ENCODE measurements at places on chromosomes 4 and X.
A peak's percentile ranks its signal among the peaks of the same experiment; 100 is the strongest.

DNA sequence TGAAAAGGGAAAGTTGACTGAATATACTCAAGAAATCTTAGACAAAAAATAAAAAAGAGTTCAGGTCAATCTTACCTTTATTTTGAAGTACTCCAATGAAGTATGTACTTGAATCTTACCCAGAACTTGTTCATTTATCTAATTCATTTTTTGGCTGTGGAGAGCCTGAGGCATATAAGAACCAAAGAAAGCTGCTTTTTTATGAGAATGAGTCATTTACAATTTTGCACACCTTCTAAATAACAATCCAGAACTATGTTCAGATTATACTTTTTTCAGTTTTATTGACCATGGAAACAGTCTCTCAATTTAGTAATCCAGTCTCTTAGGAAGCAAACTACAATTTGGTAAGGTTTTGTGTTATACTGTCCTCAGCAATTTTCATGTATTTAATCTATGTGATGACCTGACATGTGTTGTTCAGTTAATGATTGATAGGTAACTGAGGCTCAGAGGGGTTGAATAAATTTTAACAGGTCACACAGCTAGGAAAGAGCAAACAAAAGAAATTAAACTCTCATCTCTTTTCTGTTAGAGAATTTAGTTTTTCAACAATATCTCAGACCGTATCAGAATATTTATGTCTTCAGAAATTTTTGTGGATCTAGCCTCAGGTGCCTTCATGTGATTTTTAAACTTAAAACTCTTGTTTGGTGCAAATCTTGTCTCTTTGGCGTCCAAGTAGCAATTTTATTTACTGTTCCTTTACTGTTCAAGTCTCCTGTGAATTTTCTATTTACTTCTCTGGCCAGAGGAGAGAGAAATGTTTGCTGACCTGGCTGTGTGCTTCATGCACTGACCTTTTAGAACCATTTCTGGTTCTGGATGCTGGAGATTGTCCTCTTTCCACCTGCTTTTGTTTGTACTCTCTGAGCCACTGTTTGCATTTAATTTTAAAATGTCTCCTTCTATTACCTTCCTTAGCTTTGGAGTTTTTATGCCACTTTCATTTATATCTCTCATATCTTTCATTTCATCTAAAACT, 1453.4 kb downstream of the STIM2 start:
- no peak for DNase-seq

DNA sequence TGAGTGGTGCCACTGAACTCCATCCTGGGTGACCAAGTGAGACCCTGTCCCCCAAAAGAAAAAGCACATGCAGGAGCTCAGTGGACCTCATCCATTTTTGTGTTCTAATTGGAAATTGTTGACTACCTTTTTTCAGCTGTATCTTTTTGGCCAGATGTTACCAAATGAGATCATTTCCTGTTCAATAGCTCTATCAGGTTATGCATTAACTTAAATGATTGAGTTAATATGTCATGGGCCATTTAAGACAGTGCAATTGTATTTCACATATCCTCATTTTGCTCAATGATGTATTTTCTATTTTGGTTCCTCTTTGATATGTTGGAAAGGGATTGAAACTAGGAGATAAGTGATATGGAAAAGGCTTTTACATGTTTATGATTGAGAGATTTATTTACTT, 26.2 kb upstream of the RHOH start:
- DNase-seq = no peak

- DNase-seq = no peak
Observed at GRCh38 chr4:140691369-140691768, 64.8 kb downstream of the TBC1D9 start.

- DNase-seq = peak; percentile 8
Observed at GRCh38 chr4:88006956-88007303, 505 bp upstream of the PKD2 start.

DNA sequence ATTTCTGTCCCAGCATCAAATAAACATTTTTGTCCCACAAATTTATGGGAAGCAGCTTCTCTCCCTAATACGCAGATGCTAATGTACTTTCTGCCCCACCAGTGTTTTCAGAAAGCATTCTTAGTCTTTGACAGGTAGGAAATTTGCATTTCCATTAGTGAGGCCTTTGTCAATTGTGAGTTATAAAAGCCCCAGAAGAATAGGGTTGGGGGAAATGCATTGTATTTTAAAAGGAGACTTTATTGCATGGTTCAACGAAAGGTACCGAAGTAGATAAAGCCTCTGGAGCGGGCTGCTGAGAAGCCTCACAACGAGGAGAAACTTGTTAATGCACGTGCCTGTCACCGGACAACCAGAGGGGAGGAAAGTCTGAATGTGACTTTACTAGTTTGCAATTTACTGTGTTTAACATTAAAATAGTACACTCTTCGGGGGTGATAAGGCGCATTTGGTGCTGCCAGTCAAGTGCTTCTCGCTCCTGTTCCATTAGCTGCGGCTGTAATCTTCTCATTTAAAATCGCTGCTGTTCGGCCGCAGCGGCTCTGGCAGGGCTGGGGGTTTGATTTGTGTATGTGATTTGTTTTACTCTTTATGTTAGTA, 63.4 kb downstream of the DCTD start:
- no peak for DNase-seq

GRCh38 chr4:173189117-173189693, 20.6 kb downstream of the GALNT7 start:
- no peak for DNase-seq

- DNase-seq = no peak
Observed at GRCh38 chr4:160175064-160175643, 1072.3 kb downstream of the RAPGEF2 start.

DNA sequence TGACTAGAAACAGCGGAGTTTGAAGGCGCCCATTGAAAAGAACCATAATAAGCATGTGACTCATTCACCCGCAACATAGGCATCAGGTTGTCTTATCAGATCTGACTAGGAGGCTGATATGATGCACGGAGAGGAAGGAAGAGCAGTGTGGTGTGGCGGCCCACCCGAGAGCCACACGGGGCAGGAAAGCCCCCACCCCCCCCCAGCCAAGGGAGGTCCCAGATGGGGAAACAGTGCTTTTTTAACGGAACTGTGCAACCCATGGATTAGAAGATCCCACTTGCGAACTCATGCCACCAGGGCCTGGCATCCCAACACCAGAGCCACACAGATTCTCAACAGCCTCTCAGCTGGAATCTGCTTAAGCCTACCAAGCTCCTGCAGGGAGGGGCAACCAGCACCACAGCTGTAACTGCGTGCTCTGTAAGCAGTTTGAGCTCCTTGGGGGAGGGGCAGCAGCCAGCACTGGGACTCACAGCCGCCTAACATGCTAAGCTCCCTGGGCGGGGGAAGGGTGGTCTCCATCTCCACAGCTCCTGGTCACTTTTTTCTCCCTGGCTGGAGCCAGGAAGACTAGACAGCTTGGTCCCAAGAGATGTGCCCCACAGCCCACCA, 466.2 kb downstream of the PDGFC start:
- peak; percentile 45 for DNase-seq

DNA sequence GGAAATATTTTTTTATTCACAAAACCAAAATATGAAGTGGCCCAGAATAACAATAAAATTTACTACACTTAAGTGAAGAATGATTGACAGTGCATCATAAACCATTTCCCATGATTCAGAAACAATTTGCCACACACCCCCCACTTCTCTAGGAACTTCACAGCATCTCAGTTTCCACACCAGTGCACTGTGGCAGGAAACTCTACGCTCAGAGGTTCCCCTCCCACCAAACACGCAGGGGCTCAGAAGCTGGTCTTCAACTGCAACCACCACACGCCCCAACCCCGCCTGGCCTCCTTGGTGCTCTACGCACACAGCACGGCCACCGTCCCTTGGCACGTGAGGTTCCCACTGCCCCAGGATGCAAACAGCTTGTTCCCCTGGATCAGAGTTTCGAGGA, 63.7 kb downstream of the ZFYVE28 start:
- DNase-seq = peak; percentile 41

DNA sequence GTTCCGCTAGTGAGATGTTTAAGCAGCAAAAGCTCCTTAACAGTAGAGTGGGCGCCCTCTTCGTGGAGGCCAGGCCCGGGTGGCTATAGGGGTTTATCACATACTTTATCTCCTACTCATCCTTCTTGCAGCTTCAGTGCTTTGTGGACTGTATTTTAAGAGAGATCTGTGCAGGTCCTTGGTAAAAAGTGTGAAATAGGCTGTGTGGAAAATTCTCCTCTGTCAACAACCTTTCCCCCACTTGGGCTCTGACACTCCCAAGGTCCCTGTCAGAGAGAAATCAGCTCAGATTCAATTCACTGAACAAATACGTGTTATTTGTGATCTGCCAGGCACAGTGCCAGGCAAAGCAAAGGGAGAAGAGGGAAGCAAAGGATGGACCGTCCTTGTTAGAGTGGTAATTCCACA, 214.3 kb upstream of the PPARGC1A start:
- DNase-seq = no peak

GRCh38 chr4:96531836-96532235, 691.9 kb downstream of the PDHA2 start:
- DNase-seq = no peak

- no peak for DNase-seq
Observed at GRCh38 chrX:25105221-25105620, 89.5 kb upstream of the ARX start.
